ENCODE measurements at places on chromosomes 11 and 22.

DNA sequence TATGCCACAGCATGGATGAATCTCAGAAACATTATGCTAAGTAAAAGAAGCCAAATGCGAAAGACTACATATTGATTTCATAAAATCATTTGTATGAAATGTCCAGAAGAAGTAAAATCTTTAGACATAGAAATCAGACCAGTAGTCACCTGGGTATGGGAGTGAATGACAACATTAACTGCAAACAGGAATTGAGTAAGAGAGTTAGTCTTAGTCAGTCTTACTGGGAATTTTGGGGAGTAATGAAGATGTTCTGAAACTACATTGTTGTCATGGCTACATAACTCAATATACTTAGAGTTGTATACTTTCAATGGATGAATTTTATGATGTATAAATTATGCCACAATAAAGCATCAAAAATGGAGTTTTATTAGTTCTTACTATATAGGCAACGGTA, 107.8 kb upstream of the CHORDC1 start:
- DNase-seq = no peak

DNA sequence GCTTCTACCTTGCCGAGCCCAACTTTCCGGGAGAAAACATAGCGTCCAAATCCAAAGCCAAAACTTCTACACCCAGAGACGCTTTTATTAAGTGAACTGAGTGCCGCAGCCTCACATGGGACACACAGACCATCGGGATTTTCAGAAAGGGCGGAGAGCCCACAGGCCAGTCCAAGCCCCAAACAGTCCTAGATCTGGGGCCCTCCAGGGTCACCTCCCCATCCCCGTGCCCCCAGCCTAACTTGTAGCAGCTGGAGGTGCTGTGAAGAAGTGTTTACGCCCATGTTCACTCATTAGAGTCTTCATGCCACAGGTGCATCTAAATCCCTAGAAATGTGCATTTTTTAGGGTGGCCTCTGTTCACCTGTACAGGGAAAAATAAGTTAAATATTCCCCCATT, 14.1 kb upstream of the ADORA2A start:
- no peak for DNase-seq

- DNase-seq = peak; percentile 9
These were observed 26.1 kb upstream of the MUC5B start for GRCh38 chr11:1196516-1197391.

- no peak for DNase-seq
These were observed 133.2 kb downstream of the APOL5 start for GRCh38 chr22:35850831-35851230.

GRCh38 chr11:10474551-10474950, 19.5 kb downstream of the AMPD3 start:
- DNase-seq = no peak

DNA sequence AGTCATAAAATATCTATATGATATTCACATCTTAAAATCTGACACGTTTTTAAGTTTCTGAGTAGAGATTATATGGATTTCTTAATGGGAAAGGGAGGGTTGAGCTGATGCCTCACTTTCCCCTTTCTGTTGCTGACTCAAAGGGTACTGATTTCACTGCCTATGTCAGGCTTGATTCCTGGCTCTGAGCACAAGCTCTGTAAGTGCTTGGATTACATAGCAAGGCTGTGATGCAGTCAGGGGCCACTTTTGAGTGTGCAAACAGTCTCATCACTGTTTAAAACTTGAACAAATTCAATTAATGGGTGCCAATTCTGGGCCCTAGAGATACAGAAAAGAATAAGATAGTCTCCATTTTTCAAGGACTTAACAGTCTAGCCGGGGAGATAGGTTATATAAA, 14.4 kb downstream of the ATXN10 start:
- DNase-seq = no peak

DNA sequence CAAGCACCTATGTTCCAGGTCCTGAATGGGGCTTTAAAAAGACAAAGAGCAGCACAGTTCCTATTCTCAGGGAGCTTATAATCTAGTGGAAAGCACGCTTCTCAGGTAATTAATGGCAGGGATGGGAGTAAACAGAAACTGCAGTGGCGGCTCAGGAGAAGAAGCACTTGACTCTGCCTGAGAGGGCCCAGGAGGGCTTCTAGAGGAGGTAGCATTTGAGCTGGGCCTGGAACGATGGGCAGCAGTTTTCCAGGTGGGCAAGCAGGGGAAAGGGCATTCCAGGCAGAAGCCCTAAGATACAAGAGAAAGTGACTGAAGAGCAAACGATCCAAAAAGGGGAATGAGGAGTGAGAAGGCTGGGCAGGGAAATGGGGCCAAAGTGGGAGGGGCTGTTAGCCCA, 37.1 kb upstream of the CHST1 start:
- no peak for DNase-seq

GRCh38 chr22:35069541-35069940, 3.6 kb downstream of the ISX start:
- DNase-seq = no peak

- DNase-seq = no peak
These were observed 255.1 kb downstream of the DCDC1 start for GRCh38 chr11:31114442-31114841.

DNA sequence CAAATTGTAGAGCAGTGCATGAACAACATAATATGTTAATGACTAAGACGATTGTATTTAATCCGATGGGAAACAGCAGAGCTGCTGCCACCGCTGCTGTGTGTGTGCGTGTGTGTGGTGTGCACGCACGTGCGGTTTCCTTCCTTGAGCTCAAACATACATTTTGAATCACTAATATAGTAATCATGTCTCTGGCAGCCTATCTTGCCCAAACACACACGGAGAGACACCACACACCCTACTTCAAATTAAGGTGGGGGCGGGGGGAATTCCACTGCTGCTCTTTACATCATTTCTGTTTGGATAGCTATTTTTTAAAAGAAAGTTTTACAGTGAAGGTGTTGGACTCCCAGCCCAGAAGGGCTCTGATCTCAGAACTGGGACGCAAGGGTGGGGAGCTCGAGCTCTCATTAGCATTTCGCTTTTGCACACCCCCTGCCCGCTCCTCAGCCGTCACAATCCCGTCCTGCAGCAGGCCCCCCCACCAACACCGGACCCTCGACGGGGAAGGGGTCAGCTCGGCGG, 651 bp upstream of the FAM83F start:
- DNase-seq = peak; percentile 36

GRCh38 chr22:40757071-40757470, 62.1 kb downstream of the SLC25A17 start:
- DNase-seq = no peak

DNA sequence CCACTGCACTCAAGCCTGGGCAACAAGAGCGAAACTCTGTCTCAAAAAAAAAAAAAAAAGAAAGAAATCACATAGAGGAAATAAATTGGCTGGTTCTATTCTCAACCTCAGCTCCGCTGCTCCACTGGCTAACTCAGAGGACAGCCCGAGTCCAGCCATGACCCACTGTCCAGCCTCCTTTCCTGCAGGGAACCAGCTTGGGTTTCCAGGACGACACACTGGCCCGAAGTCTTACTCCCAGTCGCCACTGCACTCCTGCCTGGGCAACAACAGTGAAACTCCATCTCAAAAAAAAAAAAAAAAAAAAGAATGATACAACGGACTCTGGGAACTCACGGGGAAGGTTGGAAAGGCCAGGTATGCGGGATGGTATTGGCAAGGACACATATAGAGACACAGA, 31.5 kb downstream of the APOL3 start:
- DNase-seq = no peak

DNA sequence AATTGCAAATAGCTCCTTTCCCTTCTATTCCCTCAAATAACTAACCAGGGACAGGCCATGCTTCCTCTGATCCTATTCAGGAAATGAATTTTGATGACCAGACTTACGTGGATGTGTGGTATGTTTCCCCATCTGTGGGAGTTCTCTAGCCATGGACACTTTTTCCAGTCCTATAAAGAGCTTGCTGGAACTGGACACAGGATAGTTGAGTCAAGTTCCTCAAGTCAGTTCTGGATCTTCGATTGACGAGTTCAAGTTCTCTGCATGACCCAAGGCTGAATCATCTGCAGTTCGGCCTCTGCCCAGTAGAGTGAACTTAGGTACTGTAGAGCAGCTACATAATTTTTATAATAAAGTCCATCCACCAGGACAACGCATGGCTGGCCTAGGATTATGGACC, 52.7 kb upstream of the CCND1 start:
- DNase-seq = no peak

DNA sequence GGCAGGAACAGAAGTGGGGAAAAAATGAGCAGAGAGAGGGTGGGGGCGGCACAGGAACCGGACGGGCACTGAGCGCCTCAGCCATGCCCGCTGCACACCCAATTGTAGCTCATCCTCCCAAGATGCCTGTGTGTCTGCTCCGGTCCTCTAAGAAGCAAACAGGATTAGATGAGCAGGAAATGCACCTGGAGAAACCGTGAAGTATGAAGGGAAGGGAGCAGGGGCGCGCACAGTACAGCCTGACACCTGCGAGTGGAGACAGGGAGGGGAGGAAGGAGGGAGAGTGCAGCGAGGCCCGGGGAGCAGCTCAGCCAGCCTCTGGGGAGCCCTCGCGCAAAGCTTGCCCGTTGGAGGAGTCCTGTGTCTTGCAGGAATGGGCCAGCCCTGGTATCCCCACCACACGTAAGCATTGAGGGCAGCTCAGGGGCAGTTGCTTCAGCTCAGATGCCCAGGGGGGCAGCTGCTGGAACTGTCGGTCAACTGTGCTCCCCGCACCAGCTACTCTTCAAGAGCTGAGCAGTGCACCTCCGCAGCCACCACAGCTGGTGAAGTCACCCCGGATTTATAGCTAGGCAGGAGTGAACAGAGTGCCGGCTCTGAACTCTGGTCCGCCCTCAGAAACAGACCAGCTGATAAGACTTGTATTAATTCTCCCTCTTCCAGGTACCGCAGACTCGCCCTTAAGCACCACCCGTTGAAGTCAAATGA, 7.0 kb downstream of the DNAJB13 start:
- no peak for DNase-seq

GRCh38 chr11:67302571-67303131, 679 bp upstream of the SSH3 start:
- no peak for DNase-seq

GRCh38 chr22:27987557-27987956, 68.5 kb upstream of the PITPNB start:
- DNase-seq = no peak

- DNase-seq = no peak
These were observed 51.0 kb downstream of the UBASH3B start for GRCh38 chr11:122706291-122707088.

DNA sequence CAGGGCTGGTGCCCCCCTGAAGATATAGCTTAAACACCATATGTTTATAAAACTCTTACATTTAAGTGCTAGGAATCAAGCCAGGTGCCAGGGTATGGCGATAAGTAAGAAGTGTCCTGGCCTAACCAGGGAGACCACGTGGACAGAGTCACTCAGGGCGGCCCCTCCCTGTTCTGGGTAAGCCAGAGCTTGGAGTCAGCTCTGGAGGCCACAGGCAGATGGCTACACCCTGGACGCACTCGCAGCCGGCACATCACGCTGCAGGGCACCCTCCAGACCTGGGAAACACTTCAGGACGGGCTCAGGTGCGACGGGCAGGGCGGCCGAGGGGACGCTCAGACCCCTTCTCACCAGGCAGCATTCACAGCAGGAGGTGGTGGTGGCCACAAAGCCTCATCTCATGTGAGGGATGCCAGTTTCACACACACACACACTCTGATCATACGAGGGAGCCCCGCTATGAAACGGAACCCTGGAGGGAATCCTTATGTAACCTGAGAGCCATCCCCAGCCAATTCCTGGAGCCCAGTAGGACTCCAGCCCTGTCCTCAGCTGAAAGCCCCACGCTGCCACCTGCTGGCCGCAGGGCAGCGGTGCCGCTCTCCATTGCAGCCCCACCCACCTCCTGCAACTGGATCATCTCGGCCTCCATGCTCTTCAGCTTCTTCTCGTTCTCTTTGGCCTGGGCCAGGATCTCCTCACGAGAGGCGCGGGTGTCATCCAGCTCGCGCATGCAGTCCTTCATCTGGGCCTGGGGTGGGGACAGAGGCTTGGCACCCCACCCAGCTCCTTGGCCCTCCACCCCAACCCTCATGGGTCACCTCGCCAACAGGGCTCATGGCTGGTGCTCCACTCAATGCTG, 33.4 kb downstream of the APOL1 start:
- peak; percentile 72 for DNase-seq

- DNase-seq = no peak
These were observed 258.0 kb downstream of the FAT3 start for GRCh38 chr11:92482492-92483060.

GRCh38 chr22:48894064-48894671, 933.5 kb downstream of the BRD1 start:
- no peak for DNase-seq

- peak; percentile 19 for DNase-seq
These were observed 1.3 kb downstream of the FADD start for GRCh38 chr11:70204466-70204799.

DNA sequence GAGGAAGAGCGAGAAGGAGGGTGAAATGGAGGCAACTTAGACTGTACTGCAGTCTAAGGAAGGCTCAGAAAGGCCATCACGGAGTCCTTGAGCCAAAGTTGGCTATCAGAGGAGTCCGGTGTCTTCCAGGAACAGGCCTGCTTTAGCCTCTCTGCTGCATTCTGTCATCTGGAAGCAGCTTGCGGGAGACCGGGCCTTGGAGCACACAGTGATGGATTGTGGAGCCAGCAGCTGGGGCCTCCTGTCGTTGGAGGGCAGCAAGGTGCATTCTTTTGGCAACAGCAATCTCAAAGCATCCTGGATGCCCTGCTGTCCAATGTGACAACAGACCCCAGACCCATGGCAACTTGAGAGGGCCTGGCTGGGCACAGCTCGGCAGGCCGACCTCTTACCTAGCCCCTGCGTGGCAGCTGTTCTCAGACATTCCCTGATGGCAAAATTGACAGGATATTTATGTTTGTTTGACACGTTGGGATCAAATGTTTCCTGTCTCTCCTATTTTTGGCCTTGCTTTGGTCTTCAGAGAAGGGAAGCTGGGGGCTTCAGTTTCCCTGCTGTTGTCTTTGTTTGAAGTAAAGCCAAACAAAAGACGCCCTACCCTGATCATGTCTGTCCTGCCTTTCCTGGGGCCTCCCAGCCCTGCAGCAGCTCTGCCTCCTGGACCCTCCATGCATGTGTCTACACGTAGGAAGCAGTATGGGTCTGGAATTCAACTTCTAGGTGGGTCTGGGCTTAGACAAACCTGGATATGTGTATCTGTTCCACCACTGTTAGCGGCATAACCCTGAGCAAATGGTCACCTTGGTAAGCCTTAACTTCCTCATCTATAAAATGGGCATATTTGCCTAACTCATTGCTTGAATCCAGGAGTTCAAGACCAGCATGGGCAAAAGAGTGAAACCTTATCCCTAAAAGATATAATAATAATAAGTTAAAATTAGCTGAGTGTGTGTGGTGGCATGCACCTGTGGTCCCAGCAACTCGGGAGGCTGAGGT, 43.9 kb upstream of the LMO2 start:
- DNase-seq = no peak

- no peak for DNase-seq
These were observed 8.1 kb downstream of the SHANK2 start for GRCh38 chr11:71244116-71244810.
